ENCODE measurements at places on chromosomes 2 and 18.
A peak's percentile ranks its signal among the peaks of the same experiment; 100 is the strongest.

DNA sequence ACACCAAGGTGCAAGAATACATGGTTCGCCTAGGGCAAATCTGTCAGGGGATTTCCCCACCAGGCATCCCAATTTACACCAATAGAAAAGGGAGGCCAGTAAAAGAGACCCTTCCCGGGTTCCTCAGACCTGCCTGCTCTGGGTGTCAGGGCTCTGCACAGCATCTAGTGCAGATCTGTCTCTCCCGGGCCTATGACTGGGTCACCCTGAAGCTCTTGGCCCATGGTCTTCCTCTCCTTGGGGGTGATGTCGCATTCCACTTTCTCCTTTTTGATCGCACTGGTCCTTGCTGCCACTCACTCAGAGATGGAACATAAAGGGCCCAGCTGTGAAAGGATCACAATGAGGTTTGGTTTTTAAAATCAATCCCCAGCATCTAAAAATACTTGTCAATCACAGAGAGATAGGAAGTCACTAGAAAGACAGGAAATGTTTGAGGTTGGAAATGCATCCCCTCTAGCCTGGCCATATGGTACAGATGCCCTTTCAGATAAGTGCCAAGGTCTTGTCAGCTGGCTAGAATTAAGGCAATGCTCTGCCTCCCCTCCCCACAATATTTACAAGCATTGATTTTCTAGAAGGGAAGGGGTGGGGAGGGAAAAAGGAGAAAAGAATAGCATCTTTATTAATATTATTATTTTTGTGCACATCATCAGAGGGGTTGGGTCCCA, 34.9 kb upstream of the AFTPH start:
- no peak for DNase-seq

DNA sequence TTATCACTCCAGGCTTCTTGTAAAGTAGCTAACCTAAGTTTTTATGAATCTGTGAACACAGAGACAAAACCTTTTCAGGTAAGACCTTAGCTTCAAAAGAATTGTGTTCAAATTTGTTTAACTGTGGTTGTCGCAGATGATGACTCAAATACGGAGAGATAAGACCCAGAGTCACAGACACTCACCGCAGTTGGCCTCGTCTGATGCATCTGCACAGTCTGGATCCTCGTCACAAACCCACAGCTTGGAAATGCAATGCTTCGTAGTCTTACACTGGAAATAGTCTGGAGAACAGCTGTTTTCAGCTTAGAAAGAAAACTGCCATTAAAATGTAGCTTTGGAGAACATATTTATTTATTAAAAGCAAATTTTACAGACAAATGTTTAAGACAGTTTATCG, 1662.1 kb upstream of the NXPH2 start:
- DNase-seq = no peak

- no peak for DNase-seq
Measured at GRCh38 chr2:164948540-164948939, 6.8 kb downstream of the SLC38A11 start.

- no peak for DNase-seq
Measured at GRCh38 chr2:188338463-188338862, 46.8 kb downstream of the GULP1 start.

DNA sequence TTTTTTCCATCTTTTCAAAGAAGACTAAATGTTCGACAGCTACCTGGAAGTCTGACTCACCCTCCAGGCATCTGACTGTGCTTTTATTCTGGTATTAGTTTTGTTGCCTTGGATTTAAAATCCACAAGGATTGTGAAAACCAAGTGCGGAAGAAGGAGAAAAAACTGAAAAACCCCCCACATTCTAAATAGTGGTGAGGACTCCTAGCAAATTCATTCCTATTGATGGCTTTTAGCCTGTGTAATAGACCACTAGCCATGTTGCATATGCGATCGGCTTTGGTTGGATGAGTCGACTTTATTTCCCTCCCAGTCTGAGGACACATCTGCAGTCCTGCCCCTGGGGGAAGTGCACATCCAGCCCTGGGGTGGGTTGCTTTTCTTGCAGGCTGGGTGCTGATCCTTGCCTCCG, 16.9 kb downstream of the LDLRAD4 start:
- DNase-seq = no peak

GRCh38 chr2:73822276-73822675, 6.5 kb upstream of the STAMBP start:
- no peak for DNase-seq

DNA sequence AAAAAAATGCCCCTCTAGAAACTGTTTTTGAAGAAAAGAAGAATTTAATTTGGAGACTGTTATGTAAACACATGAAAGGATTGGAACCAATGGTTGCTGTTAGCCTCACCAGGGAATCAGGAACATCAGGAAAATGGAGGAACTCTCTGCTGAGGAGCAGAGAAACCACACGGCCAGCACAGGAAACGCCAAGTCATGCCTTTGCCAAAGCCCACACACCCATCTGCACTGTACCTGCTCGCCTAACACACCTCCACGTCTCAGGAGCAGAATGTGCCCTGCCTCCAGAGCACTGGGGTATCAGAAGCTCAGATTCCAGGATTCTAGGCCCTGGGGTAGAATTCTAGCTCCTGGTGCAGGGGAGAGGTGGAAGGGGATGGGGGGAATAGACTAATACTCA, 9.8 kb upstream of the SCYGR1 start:
- no peak for DNase-seq

DNA sequence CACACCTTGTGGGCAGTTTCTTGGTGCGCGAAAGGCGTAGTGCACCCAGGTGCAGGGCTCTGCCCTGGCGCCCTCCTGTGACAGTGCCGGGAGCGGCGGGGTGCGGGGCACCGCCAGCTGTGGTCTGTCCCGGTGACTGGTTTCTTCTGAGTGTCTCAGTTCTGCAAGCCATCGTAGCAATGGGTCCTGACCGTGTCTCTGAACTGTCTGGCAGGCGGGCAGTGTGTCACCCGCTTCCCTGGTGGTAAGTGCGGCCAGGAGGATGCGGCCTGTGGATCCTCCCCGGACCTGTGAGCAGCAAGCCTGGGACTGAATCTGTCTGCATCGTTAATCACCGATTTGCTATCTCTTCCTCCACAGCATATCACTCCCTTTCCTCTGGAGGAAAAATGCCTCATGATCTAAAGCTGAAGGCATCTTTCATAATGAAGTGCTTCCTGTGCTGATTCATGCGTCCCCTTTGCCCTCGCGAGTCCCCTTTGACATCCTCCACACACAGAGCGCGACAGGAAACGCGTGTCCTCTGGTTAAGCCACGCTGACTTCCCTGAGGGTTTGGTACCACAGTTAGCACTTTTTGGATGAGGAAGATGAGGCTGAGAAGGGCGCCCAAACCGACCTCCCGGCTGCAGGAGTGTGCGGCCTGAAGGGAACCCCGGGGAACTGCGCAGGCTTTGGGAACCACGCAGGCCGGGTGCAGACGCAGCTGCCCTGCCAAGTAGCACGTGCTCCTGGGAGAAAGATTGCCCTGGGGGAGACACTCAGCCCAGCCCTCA, 416.0 kb upstream of the HS6ST1 start:
- no peak for DNase-seq

DNA sequence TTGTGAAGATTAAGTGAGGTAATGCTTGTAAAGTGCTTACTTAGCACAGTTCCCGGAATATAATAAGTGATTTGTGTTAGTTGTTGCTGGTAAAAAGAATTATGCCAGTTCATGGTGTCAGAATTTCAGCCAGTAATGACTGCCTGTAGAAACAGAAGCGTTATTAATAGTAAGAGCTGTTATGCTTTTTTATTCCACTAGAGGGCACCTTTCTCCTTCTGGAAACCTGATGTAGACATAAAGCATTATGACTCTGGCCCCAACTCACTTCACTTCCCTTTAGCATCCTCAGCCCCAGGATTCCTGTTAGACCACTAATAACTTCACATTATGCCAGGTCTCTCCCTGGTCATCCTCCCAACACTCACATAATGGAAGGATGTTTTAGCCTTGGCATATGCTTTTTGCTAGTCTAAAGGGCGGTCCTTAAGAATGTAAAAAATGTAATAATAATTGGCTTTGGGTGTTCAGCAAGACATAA, 34.9 kb downstream of the C18orf54 start:
- DNase-seq = peak; percentile 82

- DNase-seq = peak; percentile 73
Measured at GRCh38 chr2:165698444-165698884, 95.6 kb downstream of the GALNT3 start.

DNA sequence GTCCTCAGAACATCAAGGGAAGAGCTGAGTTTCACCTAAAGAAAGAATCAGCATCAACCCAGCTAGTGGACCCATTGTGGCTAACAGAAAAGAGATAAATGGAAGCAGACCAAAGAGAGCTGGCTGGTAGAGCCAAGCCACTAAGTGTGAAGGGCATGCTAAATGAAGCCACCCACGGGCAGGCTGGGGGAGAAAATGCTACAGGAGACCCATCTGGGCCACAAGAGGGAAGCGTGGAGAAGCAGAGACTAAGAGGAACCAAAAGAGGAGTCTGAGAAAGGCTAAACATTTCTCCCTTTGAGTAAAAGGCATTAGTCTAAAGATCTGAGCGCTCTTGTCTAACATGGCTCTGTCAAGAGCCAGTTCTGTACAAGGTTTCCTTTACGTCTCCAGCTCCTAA, 15.8 kb downstream of the CWC22 start:
- DNase-seq = no peak

GRCh38 chr2:9370746-9371145, 52.6 kb downstream of the ITGB1BP1 start:
- DNase-seq = no peak

DNA sequence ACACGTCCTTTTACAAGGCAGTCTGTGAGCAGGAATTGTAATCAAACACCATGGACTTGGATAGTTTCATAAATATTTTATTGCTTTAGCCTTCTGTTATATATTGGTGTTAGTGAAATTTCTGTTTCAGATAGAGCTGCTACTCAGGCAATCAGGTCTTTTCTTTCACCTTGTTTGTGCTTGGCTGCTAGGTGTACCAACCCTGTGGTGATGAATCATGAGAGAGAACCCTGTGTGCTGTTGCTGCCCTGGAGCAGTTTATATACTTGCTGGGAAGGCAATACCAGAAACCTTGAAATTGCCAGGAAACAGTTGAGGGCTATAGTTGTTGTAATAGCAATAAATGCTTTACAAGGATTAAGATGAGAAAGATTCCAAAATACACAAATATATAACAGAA, 84.5 kb downstream of the FSHR start:
- no peak for DNase-seq

- DNase-seq = no peak
Measured at GRCh38 chr2:68714866-68715265, 19.7 kb upstream of the ARHGAP25 start.

DNA sequence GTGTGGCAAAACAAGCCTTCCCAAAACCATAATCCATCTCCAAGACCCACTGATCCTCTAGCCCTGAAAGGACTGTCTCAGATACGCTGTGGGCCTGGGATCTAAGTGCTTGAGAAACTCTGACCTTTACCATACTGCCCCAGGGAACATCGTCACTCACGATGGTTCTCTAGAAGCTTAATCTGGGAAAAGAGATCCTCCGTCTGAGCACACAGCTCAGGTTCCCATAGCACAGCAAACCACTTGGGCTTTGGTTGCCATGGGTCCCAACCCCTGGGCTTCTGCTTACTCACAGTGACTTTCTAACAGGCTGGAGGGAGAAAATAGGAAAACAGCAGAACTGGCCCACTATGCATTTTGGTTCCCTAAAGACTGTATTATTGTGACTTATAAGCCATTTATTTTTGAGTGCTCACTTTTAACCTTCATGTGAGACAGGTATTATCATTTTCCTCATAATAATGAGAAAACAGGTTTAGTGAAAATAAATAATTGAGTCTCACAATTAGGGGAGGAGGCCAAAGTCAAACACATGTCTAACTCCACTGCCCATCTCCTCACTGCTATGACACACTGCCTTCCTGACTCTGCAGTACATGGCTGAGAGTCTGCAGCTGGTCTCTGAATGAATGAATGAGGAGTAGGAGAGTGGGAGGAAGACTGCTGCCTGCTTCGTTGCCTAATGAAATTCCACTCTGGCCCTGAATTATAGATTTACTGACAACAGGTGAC, 46.7 kb downstream of the REEP1 start:
- no peak for DNase-seq

GRCh38 chr2:85698184-85698879, 4.2 kb downstream of the GNLY start:
- DNase-seq = no peak

GRCh38 chr2:84686783-84687476, 170.6 kb downstream of the DNAH6 start:
- DNase-seq = no peak

DNA sequence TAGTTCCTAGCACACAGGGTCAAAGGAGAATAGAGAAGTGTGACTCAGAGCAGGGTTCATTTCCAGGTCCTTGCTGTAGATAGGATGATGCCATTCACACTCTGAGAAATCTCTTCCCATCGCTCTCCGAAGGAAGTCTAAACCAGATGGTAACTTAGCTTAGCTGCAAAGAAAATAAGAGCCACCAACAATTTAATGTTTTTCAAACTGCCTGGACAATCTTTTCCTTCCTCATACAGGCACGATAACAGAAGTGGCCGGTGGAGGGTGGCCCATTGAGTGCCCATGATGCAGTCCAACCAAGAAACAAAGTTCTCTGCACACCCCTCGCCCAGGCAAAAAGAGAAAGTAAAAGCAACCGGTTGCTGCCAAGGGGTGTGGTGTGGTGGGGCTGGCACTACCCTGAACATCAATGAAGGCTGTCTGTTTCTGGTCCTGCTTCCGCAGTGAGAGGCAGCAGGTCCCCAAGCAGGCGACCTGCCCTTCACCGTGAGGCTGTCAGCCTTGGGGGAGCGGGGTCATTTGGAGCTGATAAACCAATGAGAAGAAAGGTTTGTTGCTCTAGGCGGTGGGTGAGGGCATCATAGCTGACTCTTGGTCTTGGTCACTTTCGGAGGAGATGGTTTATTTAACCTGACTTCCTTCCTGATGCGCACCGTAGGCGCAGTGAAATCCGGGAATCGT, 105.6 kb upstream of the CD302 start:
- no peak for DNase-seq

DNA sequence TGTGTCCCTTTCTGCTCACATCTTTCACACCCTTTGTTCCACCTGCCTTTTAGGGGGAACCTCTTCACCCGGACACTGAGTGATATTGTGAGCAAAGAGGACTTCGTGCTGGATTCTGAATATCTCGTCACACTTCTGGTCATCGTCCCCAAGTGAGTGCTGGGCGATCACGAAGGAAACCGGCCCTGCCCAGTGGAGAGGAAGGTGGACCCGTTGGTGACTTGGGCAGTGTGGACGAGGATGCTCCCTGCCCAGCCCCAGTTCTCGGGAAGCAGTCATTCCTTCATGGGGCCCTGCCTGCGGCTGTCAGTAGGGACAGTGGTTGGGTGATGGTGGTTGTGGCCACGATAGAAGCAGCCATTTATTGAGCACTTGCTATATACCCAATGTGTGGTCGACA, 40.8 kb downstream of the PDIA6 start:
- DNase-seq = no peak

DNA sequence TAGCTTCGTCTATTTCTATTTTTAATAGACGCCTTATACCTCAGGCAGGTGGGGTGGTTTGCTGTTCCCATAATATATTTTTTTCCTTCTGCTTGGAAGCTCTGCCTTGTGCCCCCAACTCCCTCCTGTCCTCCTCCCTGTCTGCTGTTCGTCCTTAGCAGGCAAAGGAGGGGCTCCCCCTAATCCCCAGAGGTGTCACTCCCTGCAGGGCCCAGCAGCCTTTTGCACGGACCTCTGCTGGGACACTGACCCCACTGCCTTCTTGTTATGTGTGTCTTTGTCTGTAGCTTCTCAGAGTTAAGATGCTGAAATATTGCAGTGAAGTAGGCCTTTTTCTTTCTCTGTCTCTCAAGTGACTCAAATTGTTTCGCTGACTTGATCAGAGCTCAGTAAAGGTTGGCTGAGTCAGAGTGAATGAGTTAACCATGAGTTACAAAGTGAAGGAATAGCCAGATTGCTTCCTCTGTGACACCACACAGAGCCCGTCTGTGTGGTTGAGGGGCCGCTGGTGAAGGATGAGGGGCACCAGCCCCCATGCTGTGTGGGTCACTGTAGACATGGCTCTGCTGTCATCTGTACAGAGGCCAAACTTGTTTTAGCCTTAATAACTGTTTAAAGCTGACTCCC, 47.7 kb downstream of the PRKCE start:
- DNase-seq = no peak

Data from NCI-H1694 (cell line).